ENCODE measurements at places on chromosomes 5 and 9. TPM values are rescaled to one million over a fixed set of nuclear protein-coding genes. Genes with fewer than 3 reads are reported as not detected.

DNA sequence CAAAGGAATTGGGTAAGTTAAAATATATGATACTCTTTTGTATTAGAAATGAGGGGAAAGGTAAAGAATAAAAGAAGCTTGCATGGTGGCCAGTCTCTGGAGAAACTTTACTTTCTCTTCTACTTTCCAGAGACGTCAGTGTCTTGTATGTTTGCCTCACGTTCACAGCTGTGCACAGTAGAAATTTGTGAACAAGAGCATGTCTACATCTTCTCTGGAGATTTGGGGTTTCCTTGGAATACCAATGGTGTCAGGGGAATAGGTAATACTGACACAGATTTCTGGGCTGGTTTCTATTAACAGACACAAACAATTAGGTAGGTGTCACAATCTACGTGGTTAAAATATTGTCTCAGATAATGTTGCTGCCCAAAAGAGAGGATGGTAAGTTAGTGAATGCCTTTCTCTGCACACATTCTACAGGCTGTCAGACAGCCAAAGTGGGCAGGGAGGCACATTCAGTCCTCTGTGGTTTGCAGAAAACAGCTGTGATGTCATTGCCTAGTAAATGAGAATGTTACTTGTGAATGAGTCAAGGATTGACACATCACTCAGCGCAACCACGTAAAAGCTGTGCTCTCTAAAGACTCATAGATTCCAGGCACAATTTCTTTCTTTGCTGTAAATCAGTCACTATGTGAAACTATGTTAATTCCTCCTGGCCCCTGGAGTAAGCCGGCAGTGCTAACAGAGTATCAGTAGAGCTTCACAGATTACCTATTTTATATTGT is 397.1 kb downstream of the MAN2A1 start:
- peak; percentile 90 for DNase-seq

The HMCN2 gene
- not detected for total RNA-seq

- DNase-seq: no peak
These were observed 40.3 kb downstream of the CCDC125 start for GRCh38 chr5:69292306-69292705.

GRCh38 chr5:173967241-173967640 is 21.7 kb upstream of the C5orf47 start:
- DNase-seq: no peak

- DNase-seq: no peak
These were observed 294.0 kb downstream of the SEC61B start for GRCh38 chr9:99515895-99516656.

The TLR4 gene
- total RNA-seq: 18.1 TPM

The STRBP gene
- total RNA-seq: 4.3 TPM
